CMK (cell line): ENCODE measurements at places on chromosomes 4 and X.

GRCh38 chr4:152784490-152785350 lies 5.0 kb downstream of the ARFIP1 start:
- DNase-seq: no peak

DNA sequence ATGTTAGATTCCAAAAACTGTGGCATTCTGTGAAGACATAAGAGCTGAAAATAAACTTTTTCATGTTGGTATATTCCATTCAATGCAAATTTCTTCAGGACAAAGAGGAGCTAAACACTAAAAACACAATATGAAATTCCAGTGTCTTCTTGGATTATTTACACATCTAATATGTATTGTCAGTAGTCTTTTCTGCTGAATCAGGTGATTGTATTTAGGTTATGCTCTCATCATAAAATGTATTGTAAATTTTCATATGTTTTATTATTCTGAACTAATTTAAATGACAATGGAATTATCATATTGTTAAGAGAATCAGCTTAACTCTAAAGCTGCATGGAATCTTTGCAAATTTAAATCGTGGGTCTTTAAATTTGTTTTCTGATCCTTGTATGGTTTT lies 526.7 kb downstream of the PDHA2 start:
- DNase-seq: no peak

- DNase-seq: no peak
These were observed 79.5 kb upstream of the IRF2 start for GRCh38 chr4:184553891-184554290.

DNA sequence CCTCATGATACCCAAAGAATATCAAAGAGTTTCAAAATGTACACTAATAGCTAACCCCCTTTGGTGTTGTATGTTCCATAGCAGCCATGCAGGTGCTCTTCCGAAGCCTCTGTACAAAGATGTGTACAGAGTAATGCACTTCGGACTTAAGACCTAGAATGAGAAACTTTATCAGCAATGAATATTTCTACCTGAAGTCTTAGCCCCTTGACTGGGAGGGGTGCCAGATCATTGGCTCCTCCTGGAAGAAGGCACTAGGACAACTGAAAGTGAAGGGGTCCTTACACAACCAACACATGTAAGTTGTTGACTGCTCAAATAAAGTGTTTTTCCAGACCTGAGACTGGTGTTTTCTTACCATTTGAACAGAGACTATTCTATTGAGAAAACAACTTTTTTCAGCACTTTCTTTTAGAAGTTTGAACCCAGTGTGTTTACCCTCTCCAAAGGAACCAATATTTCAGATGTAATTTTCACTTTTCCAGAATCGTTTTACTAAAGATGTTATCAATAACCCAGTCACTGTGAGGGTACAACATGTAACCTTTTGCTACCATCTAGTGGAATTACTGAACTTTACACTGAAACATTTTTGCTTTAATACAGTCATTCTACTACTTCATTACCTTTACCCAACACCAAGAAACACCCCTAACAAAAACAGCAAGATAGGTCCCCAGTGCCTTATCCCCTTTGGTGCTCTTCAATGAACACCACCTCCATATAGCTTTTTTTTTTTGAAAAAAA lies 33.3 kb upstream of the PRDX4 start:
- no peak for DNase-seq

DNA sequence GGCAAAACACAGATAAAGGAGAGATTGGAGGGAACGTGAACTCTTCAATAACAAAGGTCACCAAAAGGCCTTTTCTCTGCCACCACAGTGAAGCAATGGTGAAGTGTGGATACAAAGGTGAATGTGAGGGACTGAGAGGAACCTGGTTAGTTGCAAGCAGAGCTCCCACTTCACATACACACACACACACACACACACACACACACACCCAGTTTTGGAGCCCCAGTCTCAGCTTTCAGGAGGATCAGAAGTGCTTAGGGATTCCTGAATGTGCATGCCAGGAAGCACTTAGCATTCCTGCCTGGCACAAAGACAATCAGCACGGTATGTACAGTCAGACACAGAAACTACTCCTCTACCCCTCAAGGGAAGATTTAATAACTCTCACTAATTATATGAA lies 71.5 kb downstream of the ARHGEF9 start:
- no peak for DNase-seq

DNA sequence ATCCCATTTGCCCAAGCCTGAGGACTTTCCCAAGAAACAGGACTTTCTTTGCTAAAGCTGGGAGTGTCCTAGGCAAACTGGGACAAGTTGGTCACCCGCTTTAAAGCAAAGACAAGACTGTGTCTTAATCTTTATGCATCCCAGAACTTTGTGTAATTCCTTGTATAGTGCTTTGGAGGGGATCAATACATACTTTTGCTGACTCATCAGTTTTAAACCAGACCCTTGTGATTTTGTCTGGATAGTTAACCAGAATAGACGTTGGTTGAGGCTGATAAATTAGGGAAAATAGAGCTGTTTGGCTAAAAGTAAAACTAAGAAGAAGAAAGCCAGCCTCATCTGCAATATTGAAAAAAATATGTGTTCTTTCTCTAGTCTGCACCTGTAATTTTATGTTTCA lies 82.8 kb downstream of the IL1RAPL1 start:
- DNase-seq: no peak

- DNase-seq: no peak
These were observed 13.7 kb downstream of the BCORL1 start for GRCh38 chrX:129996120-129996519.

- no peak for DNase-seq
These were observed 60.2 kb downstream of the MAOB start for GRCh38 chrX:43822014-43822413.

GRCh38 chrX:16705370-16705769 lies 7.1 kb downstream of the CTPS2 start:
- no peak for DNase-seq

GRCh38 chr4:130335417-130336194 lies 1239.7 kb downstream of the C4orf33 start:
- no peak for DNase-seq

DNA sequence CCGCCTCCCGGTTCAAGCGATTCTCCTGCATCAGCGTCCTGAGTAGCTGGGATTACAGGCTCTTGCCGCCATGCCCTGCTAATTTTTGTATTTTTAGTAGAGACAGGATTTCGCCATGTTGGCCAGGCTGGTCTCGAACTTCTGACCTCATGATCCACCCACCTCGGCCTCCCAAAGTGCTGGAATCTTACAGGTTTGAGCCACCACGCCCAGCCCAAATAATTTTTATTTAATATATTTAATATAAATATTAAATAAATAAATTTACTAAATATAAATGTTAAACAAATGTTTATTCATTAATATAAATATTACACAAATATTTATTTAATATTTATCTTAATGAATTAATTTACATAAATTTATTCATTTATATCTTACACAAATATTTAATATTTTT lies 120.2 kb downstream of the SHOX start:
- DNase-seq: no peak

GRCh38 chr4:19026281-19026680 lies 1004.7 kb upstream of the LCORL start:
- no peak for DNase-seq

- DNase-seq: no peak
These were observed 50.3 kb upstream of the ATP6AP2 start for GRCh38 chrX:40530509-40530908.

DNA sequence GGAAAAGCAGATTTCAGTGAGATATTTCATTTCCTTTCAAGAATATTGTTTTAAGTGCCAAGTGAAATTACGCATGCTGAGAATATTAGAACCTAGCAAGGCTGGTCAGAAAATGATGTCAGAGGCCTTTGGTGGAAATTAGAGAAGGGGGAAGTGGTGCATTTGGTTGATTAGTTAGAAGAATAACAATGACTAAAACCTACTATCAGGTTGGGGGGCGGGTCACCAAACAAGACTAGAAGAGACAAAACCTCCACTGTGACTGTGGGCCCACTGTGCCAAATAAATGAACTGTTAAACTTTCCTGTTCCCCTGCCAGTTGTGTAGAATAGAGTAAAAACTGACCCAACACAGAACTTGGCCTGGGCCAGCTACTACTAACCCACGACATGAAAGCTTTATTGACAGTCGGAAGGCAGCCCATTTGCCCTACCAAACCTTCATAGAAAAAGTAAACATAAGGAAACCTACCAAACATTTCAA lies 2.9 kb downstream of the RAPGEF2 start:
- DNase-seq: no peak

GRCh38 chrX:54492340-54492739 lies 3.7 kb downstream of the FGD1 start:
- DNase-seq: no peak

DNA sequence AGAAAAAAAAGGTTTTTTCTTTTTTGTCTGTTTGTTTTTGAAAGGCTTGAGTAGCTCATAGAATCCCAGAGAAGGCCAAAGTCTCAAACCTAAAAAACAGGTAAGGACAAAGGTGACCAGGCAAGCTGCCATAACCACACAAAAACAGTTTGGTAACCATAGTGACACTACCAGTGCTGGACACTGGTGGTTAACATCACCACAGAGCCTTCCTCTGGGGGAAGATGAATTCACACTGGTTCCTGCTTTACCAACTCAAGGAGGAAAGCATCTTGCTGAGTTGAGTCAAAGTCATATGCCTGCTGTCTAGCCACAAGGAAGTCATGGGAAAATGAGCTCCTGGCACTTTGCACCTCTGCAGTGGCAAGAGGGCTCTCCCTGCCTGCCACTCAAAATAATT lies 32.5 kb downstream of the IDS start:
- no peak for DNase-seq

DNA sequence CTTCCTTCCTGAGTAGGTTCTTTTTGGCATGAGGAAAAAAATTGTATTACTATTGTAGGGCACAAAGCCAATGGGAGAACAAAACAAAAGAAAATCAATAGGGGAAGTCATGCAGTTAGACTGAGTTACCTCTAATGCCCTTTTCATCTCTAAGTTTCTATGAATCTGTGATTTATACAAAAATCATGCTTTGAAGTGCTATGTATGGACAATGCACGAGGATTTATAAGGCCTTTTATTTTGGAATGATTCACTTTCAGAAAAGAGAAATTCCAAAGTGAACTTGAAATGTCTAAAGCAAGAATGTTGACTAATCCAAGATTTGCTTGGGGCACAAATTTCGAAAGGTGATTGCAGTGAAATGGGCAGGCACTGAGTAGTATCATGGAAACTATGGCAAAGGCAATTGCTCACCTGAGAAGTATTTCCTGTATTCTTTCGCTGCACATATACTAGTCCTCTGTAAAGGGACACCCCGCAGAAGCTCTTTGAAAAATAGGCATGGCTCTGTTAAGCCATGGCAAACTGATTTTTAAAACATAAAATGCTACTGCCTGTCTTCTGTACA lies 52.8 kb downstream of the ADGRG4 start:
- no peak for DNase-seq
